Kidney (tissue), 22 donors: ENCODE measurements at places on chromosomes 12 and 14.

DNA sequence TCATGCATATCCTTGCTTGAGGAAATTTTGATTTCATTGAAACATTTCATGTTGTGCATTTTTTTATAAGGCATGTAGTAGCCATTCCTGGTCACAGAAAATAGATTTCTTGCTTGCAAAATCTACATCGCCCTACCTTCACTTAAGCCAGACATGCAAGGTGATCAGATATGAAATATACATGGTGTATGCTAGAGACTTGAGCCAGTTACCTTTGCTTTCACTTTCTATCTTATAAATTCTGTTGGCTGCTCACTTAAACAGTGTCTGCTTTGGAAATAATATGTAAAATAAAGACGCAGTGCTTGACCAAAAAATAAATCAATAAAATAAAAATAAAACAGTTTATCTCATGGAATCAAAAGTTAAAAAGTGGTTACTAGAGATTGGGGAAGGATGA, 136.5 kb downstream of the LRFN5 start:
- DNase-seq, result no peak

- no peak for DNase-seq
These were observed 7.9 kb upstream of the PRKAB1 start for GRCh38 chr12:119660076-119660475.

DNA sequence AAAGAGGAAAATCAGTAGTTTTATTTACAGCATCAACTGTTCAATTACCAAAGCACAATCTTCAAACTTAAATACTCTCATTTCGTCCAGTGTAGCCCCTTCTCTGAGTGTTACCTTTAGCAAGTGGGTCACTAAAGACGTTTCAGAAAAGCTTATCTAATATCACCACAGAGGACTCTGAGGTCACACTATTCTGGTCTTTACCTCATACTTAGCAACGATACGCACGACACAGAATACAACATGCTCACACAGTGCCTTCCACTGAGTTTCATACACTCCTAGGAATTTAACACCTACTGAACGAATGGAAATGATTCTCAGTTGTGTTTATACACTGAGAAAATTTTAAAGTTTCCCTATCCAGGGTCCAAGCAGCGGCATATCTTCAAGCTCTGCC, 2.0 kb downstream of the SYT10 start:
- no peak for DNase-seq

- no peak for DNase-seq
These were observed 44.9 kb downstream of the JKAMP start for GRCh38 chr14:59529189-59529588.

DNA sequence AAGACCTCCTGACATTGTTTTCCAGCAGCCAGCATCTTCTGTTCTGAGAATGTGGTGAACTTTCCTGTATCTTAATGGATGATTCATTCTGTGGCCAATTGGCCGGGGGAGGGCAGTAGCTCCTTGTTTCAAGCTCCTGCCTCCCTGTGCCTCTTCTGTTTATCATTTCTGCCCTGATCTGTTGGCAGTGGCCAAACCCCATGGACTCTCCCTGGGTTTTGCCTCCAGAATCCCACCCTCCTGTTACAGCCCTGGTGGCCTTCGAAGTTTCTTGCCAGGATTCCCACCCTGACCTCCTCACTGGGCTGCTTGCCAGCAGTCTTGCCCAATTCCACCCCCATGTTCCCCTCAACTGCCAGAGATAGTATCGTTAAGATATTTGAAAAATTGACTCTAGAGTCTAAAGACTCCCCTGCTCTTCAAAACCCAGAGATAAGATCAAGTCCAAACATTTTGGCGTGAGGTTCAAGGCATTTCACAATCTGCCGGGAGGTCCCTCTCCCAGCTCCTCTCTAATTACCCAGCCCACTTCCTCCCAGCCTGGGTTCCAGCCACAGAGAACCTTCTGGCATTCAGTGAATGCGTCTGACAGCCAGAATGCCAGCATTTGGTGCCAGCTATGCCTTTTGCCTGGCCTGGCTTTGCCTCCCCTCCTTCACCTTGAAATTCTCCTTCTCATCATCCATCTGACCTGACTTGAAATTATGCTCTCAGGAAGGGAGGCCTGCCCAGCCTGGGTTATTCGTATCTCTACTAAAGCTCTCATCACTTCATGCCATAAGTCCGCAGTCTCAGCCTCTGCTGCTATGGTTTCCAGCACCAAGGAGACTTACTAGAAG, 37.7 kb upstream of the TXNRD1 start:
- no peak for DNase-seq
